ENCODE measurements at places on chromosomes 6 and 20. TPM values are rescaled to one million over a fixed set of nuclear protein-coding genes. Genes with fewer than 3 reads are reported as not detected.
A peak's percentile ranks its signal among the peaks of the same experiment; 100 is the strongest.

The BIRC7 gene
- not detected for total RNA-seq

The OR12D3 gene
- total RNA-seq: not detected

- no peak for DNase-seq
These were observed 233.5 kb upstream of the TAB2 start for GRCh38 chr6:149084026-149084425.

The TCF15 gene
- total RNA-seq: 0.97 TPM

The ID1 gene
- 534 TPM for total RNA-seq

- no peak for DNase-seq
These were observed 101.3 kb upstream of the UFL1 start for GRCh38 chr6:96420294-96420693.

- DNase-seq: no peak
These were observed 206.7 kb downstream of the CLIC5 start for GRCh38 chr6:45808917-45809316.

DNA sequence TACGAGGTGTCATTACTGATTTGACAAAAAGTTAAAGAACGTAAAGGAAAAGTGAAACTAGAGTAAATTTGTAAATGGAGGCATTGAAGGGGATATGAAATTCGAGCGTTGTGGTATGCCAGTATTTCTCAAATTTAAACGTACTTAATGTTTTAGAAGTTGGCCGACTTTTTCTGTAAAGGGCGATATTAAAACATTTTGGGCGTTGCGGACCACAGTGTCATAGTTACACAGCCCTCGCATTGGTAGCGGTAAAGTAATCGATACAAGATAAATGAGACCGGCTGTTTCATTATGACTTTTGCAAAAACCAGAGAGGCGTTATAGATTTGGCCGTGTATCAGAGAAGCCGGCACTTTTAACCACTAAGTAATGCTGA, 39.6 kb downstream of the OR2B2 start:
- no peak for DNase-seq

- DNase-seq: no peak
These were observed 34.5 kb upstream of the MPC1 start for GRCh38 chr6:166417285-166417691.

GRCh38 chr6:140237251-140237650, 862.8 kb upstream of the CITED2 start:
- DNase-seq: no peak

The GCNT2 gene
- 8.5 TPM for total RNA-seq

GRCh38 chr6:105898286-105898685, 187.8 kb upstream of the PRDM1 start:
- no peak for DNase-seq

The HMGCLL1 gene
- 9.5 TPM for total RNA-seq

DNA sequence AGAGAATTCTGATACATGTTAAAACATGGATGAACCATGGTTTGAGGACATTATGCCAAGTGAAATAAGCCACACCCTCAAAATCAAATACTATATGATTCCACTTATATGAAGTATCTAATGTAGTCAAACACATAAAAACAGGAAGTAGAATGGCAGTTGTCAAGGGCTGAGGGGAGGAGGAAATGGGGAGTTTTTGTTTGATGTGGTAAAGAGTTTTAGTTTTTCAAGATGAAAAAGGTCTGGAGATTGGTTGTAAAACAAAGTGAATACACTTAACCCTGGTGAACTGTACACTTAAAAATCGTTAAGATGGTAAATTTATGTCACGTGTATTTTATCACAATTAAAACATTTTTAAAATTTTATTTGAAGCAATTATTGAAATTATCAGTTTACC, 127.4 kb upstream of the GRIK2 start:
- no peak for DNase-seq

The SALL4 gene
- not detected for total RNA-seq

- no peak for DNase-seq
These were observed 42.6 kb upstream of the ZNFX1 start for GRCh38 chr20:49320460-49320859.

GRCh38 chr20:25288291-25289181, 40.7 kb downstream of the PYGB start:
- DNase-seq: peak; percentile 9

- no peak for DNase-seq
These were observed 31.0 kb downstream of the SIRPA start for GRCh38 chr20:1926237-1926636.

DNA sequence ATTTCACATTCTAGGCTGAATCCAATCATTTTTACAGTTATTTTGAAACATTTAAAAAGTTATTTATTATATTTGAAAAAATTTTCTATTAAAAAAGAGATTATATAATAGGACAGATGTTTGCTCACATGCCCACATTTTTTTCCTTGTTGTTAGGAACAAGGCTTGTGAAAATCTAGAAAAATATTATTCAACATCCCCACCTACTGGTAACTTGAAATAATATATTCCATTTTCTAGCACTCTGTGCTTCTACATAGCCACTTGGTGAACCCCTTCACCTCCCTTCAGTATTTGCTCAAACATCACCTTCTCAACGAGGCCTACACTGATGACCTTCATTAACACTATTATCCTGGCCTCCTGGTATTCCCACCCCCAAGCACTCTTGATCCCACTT, 18.3 kb upstream of the GPRC6A start:
- DNase-seq: no peak

- DNase-seq: no peak
These were observed 263.3 kb downstream of the SOX4 start for GRCh38 chr6:21856844-21857243.

DNA sequence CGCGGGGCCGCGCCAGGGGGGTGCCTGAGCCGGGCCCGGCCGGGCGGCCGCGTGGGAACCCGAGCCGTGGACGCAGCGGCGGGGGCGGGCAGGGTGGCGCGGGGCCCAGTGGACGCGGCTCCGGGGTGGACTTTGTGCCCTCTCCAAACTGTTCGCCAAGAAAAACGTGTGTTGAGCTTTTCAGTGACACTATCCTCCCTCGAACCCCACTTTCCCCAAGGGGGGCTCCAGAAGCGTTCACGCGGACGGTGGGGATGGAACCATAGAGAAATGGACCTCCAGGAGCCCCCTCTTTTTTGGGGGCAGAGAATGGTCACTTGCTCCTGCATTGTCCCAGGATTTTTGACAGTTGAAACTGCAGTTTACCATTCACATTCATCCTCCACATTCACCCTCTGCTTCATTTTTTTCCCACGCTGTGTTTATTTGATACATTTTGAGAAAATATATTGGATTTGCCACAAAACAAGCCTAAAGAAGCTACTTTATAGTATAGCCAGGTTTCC, 2.9 kb upstream of the HIVEP1 start:
- DNase-seq: no peak

The SLC29A1 gene
- total RNA-seq: 150 TPM

The MYL9 gene
- 235 TPM for total RNA-seq

DNA sequence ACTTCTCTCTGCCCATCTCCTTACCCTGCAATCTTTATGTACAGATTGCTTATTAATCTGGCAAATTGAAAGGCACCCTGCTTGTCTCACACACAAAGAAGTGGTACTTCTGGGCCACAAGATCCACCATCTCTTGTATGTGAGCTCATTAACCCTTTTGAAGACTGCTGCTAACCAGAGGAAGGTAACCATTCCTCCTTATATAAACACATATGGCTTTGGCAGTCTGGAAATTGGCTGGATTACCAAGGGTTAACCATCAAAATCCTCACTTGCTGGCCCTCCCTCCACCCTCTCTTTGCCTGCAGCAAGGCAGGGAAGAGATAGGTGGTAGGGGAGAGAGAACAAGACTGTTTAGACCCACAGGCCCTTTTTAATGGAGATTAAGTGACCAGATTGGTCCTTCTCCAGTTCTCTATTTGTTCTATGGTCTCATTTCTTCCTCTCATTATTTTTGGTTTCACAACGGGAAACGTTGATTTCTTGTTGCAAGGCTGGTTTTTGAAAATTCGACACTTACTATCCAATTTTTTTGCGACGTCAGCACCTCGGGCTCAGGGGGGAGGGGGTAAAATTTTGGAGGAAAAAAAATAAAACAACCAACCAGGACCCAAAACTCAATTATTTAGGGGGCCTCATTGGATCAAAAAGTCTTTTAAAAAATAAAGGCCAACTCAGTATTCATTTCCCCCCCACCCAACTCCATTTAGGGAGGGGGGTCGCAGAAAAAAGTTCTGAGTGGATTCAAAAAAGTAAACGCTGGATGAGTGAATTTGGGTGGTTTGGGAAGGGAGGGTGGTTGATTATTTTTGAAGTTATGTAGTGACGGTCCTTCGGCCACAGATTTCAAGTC, 859 bp downstream of the PPP1R10 start:
- no peak for DNase-seq

GRCh38 chr20:46316984-46317684, 8.8 kb upstream of the CDH22 start:
- no peak for DNase-seq

- no peak for DNase-seq
These were observed 181.8 kb downstream of the TBXT start for GRCh38 chr6:165985806-165986299.

The CAGE1 gene
- total RNA-seq: not detected

The CALHM4 gene
- total RNA-seq: not detected

DNA sequence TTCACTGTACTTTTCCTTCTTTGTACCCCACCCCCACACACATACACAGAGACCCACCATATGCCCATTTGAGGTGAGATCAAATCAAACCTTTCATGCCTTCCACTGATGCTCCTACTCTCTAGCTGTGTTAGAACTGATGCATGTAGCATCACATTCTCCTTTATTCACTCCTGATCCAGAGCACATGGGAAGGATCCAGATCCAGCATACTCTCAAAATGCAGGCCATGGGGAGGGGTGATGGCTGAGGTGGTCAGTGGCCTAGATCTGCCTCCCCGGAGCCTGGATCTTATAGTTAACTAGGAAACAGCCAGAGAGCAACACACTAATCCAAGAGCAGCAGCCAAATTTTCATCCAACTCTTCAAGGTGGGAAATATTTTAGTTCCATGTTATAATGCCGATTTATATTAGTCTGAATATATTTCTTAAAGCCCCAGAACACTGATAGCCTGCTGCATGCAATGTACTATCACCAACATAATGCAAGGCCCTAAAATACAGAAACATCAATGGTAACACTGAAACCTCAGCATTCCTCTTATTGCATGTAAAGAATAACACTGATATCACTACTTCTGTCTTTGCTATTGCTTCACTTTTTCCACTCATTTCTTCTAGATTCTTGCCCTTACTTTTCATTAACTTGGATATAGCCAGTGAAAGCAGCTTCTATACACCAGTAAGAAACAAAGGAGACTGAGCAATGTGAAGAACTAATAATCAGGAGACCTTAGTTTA, 126.8 kb upstream of the BEND6 start:
- DNase-seq: no peak

The PSMB9 gene
- 14.0 TPM for total RNA-seq

DNA sequence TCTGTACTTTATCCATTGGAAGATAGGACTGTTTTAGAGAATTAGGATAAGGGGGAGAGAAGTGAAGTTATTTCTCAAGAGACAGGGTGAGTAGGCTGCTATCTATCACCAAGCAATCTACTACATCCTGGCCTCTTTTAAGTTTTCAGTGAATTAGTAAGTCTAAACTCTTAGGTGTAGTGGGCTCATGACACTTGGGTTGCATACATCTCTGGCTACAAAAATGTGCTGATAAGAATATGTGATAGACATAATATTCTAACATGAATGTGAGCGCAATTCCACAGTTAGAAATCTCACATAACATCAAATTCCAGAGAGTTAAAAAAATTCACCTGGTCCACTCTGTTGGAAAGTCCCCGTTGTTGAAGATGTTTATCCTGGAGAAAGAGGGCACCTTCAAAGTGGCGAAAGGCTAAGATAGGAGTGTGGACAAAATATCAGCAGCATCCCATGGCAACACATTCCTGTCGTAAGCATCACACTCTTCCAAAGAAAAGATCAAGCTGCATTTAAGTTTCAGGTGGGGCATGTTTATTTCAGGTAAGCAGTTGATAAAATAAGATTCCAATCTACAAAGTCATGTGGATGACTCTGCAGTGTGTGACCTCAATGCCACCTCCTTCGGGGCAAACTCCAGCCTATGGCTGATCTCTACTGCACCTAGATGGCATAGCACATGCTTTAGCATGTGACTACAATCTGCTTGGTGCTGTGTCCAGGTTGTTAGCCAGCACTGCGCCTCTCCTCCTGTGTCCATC, 111.7 kb upstream of the NEDD9 start:
- no peak for DNase-seq

The HSPA12B gene
- 35.4 TPM for total RNA-seq

The ELMO2 gene
- total RNA-seq: 112 TPM

- DNase-seq: no peak
These were observed 21.1 kb upstream of the PKIB start for GRCh38 chr6:122589115-122589514.

- no peak for DNase-seq
These were observed 123.8 kb upstream of the MTHFD1L start for GRCh38 chr6:150741633-150742200.
